ENCODE measurements at places on chromosomes 16 and 17.

DNA sequence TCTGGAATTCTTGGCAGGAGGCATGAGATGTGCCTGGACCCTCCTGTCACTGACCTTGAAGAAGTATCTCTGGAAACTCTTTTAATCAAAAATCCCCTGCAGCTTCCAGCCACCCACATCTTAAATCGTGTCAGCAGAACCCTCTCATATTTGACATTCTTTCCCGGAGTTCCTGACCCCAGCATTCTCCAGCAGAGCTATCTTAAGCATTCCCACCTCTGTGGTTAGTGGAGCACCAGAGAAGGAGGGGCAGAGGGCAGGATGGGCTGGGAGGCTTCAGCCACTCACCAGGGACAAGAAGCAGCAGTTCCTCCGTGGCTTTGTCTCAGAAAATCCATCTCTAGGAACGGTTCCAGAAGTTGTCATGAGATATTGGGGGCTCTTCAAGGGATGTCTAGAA, 149.9 kb downstream of the RGS9 start:
- peak; percentile 92 for DNase-seq

- DNase-seq = no peak
Measured at GRCh38 chr17:67258821-67259468, 13.9 kb upstream of the HELZ start.

GRCh38 chr16:56779906-56780305, 50.0 kb downstream of the NUP93 start:
- no peak for DNase-seq

GRCh38 chr17:59848385-59848668, 44.4 kb downstream of the TUBD1 start:
- DNase-seq = no peak

DNA sequence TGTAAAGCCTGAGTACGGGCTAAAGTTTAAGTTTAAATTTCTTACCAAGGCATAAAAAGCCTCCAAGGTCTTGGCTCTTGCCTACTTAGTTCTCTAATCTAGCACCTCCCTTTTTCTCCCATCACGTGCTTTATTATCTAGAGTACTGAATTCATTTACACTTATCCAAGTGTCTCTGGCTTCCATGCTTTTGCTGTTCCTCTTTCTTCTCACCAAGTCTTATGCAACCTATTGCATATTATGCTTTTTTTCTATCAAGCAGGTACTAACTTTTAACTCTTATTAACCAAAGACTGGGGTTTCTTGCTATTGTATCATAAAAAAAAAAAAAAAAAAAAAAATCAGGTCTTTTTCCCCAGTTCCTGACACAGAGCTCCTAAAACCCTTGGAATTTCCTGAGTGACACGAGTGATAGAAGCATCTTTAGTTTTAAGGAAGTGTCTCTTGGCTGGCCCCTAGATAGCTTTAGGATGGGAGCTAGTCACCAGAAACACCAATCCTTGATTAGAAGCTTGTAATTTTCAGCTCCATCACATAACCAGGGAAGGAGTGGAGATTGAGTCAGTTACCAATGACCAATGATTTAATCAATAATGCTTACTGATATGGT, 44.9 kb downstream of the SSH2 start:
- no peak for DNase-seq

DNA sequence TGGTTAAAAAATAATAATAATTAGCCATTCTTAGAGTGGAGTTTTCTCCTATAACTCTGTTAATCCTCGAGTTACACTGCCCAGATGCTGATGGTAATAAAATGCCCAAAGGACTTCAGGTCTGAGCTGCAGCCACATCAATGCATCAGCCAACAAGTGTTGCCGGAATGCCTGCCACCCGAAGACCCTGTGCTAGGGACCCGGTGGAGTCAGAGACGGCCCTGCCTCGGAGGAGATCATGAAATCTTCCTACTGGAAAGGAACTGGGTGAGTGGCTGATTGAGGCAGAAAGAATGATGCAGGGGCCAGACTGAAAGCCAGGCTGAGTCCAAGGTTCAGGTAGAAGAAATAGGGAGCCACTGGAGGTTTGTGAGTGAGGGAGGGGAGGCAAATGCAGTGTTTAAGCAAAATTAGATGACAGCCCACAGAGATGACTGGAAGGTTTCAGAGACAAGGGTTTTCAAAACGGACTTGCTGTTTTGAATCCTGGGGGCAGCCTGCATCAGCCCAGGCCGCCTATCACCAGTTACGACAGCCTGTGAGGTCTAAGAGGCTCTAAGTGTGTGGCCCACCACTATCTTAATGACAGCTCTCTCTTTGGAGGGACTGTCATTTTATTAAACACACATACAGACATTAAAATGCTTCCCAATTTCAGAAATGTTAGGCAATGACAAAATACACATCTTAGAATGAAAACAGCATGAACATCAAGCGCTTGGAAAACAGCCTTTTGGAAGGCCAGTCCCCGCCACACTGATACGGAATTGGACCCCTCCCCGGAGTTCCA, 100.0 kb downstream of the ZNF423 start:
- DNase-seq = no peak

GRCh38 chr17:44913676-44914075, 1.6 kb downstream of the GFAP start:
- no peak for DNase-seq

DNA sequence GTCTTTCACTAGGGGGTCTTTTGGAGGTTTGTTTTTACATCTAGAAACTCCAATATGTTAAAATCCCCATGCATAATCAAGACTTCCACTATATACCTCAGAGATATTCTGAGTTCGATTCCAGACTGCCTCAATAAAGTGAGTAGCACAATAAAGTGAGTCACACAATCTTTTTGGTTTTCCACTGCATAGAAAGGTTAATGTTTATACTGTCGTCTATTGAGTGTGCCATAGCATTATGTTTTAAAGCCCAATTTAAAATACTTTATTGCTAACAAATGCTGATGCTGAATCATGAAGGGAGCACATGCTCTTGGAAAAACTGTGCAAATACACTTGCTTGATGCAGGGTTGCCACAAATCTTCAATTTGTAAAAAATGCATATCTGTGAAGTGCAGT, 227.5 kb upstream of the ZFHX3 start:
- no peak for DNase-seq

- no peak for DNase-seq
Measured at GRCh38 chr17:32264823-32265191, 825 bp upstream of the RHBDL3 start.

- DNase-seq = no peak
Measured at GRCh38 chr16:81071805-81072204, 5.2 kb downstream of the C16orf46 start.

All from fibroblast of skin of scalp (primary cell).